Stimulated activated CD4-positive, alpha-beta T cell treated with anti-CD3 and anti-CD28 coated beads, Interleukin-2, amount 100 ng/mL, for 24 hours (primary cell): ENCODE measurements at places on chromosomes 2 and 18.

DNA sequence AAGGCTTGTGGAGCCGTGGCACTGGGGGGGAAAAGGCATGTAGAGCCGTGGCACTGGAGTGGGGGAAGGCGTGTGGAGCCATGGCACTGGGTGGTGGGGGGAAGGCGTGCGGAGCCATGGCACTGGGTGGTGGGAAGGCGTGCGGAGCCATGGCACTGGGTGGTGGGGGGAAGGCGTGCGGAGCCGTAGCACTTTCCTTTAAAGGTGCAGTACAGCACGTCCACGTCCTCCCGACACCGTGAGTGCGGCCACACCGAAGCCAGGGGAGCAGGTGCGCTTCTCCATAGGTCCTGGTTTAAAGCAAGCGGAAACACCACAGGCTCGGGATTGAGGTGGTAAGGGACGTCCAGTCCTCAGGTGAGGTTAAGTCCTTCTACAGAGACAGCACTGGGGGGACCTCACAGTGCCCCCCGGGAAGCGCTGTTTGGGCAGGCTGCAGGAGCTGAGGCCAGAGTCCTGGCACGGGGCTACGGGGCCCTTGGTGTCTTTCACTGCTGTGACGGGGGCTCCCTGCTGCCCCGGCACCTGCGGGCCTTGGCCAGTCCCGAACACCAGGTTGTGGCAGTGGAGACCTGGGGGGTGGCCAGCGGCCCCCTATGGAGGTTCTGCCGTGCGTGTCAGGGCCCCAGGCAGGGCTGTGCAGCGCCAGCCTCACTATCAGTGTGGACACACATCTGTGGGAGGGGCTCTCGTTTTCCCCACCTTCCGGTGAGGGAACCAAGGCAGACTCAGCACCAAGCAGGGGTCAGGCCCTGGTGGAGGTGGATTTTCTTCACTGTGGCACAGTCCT, 93.0 kb upstream of the CTDP1 start:
- DNase-seq = no peak

GRCh38 chr18:48472610-48473009, 63.4 kb upstream of the ZBTB7C start:
- no peak for DNase-seq

- DNase-seq = peak; percentile 16
Measured at GRCh38 chr18:59123588-59124369, 15.9 kb upstream of the SEC11C start.

- peak; percentile 40 for DNase-seq
Measured at GRCh38 chr2:174336501-174337336, 2.0 kb downstream of the SP9 start.

DNA sequence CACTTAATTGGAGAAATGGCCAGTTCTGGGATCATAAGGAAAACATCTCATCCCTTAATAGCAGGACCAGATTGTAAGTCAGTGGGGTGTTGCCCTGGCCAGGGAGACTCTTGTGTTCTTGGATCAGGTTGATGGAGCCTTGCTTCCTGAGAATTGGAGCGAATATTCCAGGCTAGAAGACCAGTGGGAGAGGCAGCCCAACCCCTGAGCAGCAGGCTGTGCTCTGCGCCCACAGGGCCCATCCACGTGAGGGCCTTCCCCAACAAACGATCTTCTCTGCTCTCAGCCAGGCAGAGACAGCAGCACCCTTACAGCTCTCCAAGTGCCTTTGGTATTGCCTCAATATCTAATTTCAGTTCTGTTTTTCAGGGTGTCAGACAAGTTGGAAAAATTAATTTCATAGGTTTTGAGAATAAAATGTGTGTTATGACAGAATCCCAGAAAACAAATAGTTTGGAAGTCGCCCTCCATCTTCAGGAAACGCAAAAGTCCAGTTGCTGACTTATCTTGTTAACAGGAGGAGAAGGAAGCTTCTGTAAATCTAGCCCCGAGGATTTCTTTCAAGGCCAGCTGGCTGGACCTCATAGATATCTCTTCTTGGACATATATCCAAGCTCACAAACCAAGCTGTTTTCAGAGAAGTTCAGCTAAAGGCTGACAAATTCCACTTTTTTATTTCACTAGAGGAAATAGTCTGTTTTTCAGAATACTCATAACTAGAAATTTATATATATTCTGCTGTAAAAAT, 105.5 kb downstream of the COPS8 start:
- DNase-seq = no peak

- no peak for DNase-seq
Measured at GRCh38 chr2:2791031-2791430, 460.0 kb upstream of the MYT1L start.

DNA sequence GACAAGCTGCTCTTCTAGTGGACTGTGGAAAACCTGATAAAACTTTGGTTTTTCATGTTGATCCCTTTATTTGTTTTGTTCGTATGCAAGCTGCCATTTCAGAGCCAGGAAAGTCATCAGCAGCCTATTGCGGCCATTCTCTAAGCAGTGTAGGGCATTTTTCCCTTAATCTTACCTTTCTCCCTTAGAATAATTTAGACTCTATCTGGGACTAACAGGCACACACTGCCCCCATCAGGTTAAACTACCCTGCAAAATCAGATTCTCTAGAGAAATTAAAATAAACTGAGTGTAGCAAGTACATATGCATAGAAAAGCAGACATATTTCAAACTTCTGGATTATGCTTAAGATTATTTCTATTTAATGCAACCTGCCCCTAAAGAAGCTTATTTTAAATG, 347.5 kb downstream of the METTL4 start:
- DNase-seq = no peak

- no peak for DNase-seq
Measured at GRCh38 chr18:64749884-64750283, 601.0 kb upstream of the LINC00305 start.

GRCh38 chr2:75130171-75130570, 69.1 kb downstream of the TACR1 start:
- no peak for DNase-seq

GRCh38 chr2:128305555-128306080, 13.1 kb downstream of the HS6ST1 start:
- DNase-seq = no peak

GRCh38 chr2:119575439-119575838, 31.2 kb downstream of the CFAP221 start:
- DNase-seq = no peak

DNA sequence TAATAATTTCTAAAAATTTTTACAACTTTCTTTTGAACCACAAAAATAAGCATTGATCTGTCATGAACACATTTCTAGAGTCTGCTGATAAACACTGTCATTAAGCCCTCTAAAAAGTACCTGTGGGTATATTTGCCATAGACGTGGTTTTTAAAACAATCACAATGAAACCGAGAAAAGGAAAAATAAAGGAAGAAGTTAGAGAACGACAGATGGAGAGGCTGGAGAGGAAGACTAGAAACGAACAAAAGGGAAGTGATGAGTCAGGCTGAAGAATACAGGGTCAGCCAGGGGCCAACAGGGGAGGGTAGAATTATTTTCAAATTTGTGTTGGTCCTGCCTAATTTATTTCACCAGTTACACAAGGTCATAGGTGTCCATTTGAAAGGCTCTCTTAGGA, 62.0 kb downstream of the MYL12B start:
- DNase-seq = no peak

- DNase-seq = no peak
Measured at GRCh38 chr2:152369176-152369860, 34.3 kb downstream of the FMNL2 start.
